Progenitor cell of endocrine pancreas (in vitro differentiated cells): ENCODE measurements at places on chromosomes 4 and X.

DNA sequence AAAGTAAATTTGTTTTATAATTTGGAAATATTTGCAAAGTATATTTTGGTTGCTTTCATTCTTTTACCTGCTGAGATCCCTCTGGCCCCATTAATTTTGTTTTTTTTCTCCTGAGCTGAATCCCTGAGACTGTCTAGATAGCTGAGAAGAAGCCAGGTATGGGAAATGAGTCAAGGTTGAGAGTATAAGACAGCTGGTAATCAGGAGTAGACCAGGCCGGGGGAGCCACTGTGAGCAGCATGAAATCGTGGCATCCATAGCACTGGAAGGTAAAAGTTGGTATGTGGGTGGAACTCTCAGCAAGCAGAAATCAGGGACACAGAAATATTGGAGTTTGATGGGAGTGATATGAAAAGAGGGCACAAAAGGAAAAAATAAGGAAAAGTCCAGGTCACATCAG, 164.5 kb downstream of the FHIP1A start:
- no peak for DNase-seq

- DNase-seq = no peak
These were observed 136.2 kb downstream of the CPXCR1 start for GRCh38 chrX:88883200-88883599.

DNA sequence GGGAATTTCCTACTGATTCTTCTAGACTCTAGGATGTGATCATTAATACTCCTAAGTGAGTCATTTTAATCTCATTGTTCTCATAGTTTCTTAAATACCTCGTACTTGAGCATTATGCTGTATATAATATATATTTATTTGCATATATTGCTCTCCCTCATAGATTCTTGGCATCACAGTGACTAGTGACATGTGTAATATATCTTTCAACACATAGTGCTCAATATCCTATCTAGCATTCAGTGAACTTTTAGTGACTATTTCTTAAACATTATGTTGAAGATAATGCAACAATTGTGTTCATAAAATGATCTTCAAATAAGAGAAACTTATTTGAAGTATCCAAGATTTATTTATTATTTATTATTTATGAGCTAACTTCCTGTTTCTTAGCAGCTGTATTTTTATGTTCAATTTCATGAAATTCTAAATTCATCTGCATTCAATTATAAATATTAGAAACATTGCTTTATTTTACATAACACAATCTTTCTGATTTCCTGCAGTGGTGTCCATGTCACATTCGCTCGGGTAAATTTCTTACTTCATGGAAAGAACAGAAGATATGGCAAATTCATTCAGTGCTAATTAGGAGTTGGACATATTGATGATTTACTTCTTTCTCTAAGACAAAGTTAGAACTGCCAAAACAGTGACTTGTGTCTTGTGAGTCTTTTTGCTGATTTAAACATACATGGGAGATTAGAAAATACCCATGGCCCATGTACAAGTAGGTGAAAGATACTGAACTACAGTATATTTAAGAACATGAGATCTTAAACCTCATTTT, 1095.5 kb upstream of the IGFBP7 start:
- no peak for DNase-seq

- no peak for DNase-seq
These were observed 880 bp upstream of the LONRF3 start for GRCh38 chrX:118973389-118974087.

DNA sequence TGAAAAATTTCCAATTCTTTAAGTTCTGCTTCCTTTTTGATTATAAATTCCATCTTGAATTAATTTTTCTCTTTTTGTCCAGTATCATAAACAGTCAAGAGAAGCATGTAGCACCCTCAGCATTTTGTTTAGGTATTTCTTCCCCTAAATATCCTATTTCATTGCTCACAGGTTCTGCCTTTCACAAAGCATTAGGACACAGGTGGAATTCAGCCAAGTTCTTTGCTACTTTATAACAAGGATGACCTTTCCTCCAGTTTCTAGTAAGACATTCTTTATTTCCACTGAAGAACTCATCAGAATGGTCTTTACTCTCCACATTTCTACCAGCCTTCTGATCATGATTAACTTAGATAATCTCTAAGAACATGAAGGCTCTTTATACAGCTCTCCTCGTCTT, 7.4 kb downstream of the SLC9B1 start:
- no peak for DNase-seq

- no peak for DNase-seq
These were observed 95.4 kb upstream of the NUDT6 start for GRCh38 chr4:123017636-123018395.

DNA sequence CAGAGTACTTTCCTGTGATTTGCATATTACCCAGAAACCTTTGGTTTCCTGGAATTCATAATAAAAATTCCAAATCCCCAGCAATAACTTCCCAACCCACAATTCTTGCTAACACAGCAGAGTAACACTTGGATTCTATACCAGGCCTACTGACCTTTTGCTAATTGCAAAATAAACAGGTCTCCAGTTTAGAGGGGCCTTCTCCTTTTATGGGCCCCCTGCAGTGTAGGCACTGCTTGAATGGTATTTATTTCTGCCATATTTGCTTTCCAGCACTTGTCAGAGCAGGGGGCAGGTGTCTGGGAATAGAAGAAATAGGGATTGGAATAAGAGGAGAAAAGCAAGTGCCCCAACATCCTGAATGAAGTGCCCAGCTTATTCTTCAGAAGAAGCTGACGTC, 25.3 kb upstream of the GPC3 start:
- DNase-seq = no peak

- DNase-seq = no peak
These were observed 942 bp upstream of the APLN start for GRCh38 chrX:129655547-129656249.

DNA sequence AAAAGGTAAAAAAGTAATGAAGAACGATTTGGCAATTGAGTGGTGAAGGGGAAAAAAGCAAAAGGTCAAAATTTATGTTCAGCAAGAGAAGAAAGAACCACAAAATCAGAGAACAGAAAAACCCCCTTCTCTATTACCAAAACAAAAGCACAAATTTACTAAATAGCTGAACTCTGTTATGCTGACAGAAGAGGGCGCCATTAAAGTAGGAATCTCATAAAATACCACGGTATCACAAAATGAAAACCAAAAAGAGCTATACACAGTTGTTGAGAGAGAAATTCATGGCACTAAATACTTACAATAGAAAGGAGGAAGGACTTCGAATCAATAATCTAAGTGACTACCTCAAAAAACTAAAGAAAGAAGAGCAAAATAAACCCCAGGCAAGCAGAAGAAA, 69.6 kb upstream of the CXorf66 start:
- no peak for DNase-seq

GRCh38 chr4:109912706-109913595, at the start of gene EGF:
Gene EGF, plus strand, starts transcription at chr4:109912883. Its CDS starts 453 bp downstream, at chr4:109913336.
- no peak for DNase-seq

DNA sequence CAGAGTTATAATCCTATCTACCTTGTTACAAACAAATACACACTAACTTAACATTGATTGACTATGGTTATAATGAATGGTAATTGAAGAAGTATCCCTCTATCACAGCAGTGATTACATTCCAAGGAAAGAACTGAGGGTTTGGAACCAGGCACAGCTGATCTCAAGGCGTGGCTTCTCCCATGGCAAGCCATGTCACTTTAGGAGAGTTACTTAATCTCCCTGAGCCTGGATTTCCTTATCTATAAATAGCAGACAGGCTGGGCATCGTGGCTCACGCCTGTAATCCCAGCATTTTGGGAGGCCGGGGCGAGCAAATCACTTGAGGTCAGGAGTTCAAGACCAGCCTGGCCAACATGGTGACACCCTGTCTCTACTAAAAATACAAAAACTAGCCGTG, 25.6 kb downstream of the SORBS2 start:
- DNase-seq = no peak

GRCh38 chr4:17258106-17258505, 253.8 kb downstream of the QDPR start:
- DNase-seq = no peak

DNA sequence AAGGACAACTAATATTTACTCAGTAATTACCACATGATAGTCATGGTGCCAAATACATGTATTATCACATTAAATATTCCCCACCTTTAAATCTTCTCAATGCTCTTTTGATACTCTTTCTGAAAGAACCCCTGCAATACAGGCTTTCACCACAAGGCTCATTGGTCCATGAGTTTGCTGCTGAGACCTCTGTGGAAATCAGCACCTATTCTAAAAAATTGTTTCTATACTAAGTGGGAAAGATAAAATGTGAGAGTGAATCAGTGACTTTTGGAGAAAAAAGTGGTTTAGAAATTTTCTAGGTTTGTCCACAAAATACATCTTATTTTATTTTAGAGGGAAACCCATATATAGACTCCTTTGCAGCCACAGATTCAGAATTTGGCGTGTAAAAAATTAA, 257.3 kb downstream of the ZIC3 start:
- DNase-seq = no peak

GRCh38 chrX:55714161-55714560, 3.4 kb upstream of the RRAGB start:
- DNase-seq = no peak

DNA sequence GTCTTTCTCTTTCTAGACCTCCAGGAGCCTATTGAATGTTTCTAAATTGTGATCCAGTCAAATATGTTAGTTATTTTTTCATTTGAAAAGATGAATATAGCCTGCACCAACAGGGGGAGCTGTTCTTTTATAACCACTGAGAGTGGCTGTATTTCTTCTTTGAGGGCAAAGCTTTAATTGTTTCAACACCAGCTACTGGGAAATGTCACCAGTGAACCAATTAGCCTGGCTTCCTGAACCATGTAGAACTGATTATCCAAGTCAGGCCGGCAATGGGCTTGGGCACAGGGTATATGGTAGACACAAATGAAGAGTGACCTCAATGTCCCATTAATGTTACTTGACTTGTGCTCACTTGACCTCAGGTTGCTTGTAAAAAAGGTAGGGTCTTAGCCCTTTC, 4.8 kb upstream of the DAPP1 start:
- no peak for DNase-seq

- DNase-seq = no peak
These were observed 109.6 kb upstream of the KIT start for GRCh38 chr4:54548098-54548620.

- no peak for DNase-seq
These were observed 175.0 kb upstream of the BCOR start for GRCh38 chrX:40272776-40273175.

GRCh38 chr4:127291316-127291715, 341.4 kb upstream of the INTU start:
- no peak for DNase-seq

DNA sequence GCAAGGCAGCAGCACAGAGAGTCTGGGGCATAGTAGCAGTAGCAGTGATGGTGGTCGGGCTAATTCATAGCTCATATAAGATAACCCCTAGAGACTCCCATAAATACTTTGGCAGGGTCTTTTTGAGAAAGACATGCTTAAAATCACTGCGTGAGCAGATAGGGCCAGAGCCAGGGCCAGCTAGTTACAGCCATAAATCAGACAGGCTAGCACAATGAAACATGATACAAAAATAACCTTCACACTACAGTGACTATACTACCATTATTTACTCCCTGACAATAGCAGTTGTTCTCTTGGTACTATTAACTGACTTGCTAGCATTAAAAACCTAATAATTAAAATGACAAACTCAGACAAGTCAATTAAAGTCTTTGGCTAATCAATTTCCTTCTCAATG, 295.9 kb downstream of the SMARCA1 start:
- no peak for DNase-seq

GRCh38 chrX:65407157-65407626, 127.4 kb downstream of the LAS1L start:
- DNase-seq = no peak

GRCh38 chrX:39952989-39953388, 144.8 kb downstream of the BCOR start:
- no peak for DNase-seq

- DNase-seq = no peak
These were observed 51.7 kb upstream of the STPG2 start for GRCh38 chr4:98195005-98195404.

GRCh38 chrX:40933706-40934425, 151.4 kb upstream of the USP9X start:
- DNase-seq = no peak

- no peak for DNase-seq
These were observed 2.3 kb upstream of the CYTL1 start for GRCh38 chr4:5021546-5021945.

DNA sequence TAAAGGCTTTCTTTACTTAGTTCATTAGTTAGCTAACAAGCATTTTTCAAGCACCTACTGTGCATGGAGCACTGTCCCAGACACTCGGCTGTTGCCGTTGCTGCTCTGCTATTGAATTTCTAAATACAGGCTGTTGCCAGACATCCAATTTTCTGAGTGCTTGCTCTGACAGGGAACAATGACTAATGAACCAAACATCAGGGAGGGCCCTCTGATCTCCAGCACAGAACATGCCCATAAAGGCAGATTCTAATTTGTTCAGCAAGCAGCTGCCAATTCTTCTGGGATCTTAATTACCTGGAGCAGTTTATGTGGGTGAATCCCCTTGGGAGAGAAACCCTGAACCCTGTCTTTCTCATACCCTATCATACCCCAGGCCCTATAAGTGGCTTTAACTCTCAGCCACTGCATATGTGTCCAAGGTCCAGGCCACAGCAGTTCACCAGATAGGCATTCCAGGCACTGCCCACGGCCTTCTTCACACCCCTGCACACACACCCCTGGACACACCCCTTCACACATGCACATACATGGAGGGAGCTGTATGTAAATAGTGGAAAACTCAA, 27.9 kb downstream of the TSC22D3 start:
- no peak for DNase-seq

GRCh38 chr4:163107754-163108153, 58.9 kb downstream of the NAF1 start:
- DNase-seq = no peak

GRCh38 chrX:80293354-80293753, 126.9 kb upstream of the TENT5D start:
- DNase-seq = no peak

- DNase-seq = no peak
These were observed 2.4 kb upstream of the HS3ST1 start for GRCh38 chr4:11431111-11431510.

GRCh38 chr4:153890761-153891160, 101.9 kb upstream of the SFRP2 start:
- no peak for DNase-seq

DNA sequence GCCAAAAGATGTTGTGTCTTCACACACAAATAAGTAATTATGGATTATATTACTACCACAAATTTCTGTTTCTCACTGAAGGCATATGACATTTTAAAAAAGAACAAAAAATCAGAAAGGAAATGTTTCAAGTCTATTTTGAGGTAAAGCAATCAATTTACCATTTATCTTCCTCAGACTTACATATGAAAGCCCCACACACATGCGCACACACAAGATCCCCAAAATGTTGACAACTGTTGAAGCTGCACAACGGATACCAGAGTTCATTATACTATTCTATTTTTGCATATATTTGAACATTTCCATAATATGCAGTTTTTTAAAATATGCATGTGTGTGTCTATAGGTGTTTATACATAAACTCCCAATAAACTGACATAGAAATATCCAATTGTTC, 2.7 kb downstream of the LRBA start:
- no peak for DNase-seq
